Iris pigment epithelial cell (primary cell): ENCODE measurements at places on chromosomes 3 and 15.
A peak's percentile ranks its signal among the peaks of the same experiment; 100 is the strongest.

DNA sequence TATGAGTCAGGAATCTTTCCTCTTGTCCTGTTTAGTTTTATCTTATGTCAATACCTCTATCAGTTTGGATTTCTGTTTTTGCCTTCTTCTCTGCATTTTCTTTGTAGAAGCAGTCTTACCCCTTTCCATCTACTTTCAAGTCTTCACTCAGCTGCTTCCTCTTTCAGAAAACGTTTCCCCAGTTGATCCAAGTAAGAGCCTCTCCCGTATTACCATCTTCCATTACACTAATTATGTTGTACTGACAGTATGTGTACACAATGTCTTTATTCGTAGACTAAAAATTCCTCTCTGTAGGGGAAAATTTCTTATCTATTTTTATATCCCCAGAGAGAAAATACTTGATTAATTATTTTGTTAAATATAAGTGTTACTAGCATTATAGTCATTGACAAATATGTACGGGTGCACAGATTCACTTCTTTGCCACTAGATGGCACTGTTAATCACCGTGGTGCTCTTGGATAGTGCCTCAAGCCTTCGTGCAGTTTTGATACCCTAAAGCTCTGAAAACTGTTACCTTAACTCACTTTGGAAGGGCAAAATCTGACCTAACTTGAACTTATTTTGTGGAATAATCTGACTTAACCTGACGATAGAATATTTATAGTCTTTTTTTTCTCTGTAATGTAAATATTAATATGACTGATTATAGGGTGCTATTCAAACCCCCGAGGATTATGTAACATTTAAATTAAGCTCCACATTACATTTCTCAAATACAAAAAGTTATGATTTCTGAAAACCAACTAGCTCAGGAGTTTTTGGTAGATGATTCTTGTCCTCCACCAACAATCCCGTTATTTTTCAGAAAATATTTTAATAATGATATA lies 74.2 kb upstream of the POU1F1 start:
- peak; percentile 51 for DNase-seq

DNA sequence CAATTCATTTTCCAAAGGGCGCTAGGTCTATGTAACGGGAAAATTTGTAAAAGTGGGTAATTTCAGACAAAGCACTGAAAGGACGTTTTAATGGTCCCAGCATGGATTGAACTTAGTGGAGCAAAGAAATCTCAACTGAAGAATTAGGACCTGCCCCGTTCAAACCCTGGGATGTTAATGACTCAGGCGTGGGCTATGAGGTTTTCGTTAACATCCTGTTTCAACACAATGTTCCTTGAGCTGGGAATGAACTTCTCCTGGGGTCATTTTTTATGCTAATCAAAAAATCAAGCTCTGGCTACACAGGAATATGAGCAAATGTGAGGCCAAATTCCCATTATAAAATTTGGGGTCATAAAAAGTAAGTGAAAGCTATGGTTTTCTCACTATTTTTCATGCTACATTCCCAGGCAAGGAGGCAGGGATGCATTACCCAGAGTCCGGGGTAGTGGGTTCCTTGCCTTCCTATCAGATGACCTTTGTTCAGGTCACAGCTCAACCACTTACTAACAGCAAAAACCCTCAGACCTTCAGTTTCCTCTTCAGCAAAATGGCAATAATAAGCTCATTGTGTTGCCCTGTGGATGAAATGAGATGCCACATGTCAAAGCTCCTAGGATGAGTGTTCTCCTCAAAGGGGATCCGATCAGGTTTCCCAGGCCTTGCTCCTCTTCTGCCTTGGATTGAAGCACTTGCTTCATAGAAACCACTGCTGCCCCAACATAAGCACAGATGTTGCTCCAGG lies 271.4 kb downstream of the ARRDC4 start:
- peak; percentile 75 for DNase-seq

- DNase-seq = no peak
Measured at GRCh38 chr3:9783954-9784353, 8.3 kb downstream of the TADA3 start.

GRCh38 chr3:82790307-82791097 lies 1029.1 kb upstream of the GBE1 start:
- DNase-seq = no peak

DNA sequence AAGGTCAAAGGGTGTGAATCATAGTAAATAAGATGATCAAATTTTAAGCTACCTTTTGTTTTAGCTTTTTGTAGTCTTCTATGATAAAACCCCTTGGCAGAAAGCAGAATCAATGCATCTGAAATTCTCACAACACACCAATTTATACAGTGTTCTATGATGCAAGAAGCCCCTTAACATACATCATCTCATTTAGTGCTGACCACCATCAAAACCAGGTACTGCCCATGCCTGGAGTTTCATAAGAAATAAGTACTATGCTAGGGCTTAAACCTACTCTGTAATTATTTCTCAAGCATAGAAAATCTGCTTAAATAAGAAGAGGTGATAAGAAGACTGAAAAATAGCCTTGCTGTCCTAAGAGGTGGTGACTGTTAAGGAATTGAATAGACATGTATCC lies 67.6 kb downstream of the NBEAL2 start:
- no peak for DNase-seq

GRCh38 chr3:39095778-39096177 lies 11.6 kb downstream of the GORASP1 start:
- no peak for DNase-seq

- DNase-seq = no peak
Measured at GRCh38 chr3:193240436-193240849, 579 bp upstream of the PLAAT1 start.

- DNase-seq = no peak
Measured at GRCh38 chr3:168156479-168156878, 60.8 kb upstream of the GOLIM4 start.
